ENCODE measurements at places on chromosomes 6 and 20.
A peak's percentile ranks its signal among the peaks of the same experiment; 100 is the strongest.

GRCh38 chr20:53247468-53248103 is 275.4 kb downstream of the TSHZ2 start:
- no peak for DNase-seq

DNA sequence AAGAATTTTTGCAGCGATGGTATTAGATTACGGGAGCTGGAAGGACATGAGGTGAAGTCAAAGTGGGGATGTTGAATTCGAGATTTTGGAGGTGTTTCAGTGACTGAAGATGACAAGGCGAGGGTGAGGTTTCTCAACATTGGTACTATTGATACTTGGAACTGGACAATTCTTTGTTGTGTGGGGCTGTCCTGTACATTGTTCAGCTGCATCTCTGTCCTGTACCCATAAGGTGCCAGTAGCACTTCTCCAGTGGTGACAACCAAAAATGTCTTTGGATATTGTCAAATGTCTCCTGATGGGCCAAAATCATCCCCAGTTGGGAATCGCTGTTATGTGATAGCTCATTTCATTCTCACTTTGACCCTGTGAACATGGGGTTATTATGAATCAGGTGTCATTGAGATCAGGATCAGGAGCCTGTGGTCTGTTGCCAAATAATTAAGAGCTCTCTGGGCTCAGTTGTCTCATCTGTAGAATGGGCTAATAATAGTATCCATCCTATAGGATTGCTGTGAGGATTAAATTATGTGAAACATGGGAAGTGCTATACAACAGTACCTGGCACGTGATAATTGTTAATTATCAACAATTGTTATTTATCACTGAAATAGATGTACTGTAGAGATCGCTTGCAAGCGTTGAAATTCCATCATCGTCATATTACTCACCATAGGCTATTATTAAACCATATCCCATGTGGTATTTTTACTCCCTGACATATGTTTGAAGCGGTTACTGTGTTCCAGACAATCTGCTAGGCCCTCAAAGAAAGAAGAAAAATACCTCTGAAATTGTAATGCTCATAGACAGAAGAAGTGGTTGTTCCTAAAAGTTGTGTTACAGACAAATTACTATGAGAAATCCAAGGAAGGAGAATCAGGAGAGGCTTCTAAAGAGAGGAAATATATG is 48.5 kb upstream of the TTPAL start:
- no peak for DNase-seq

GRCh38 chr20:59848182-59848581 is 85.3 kb downstream of the SYCP2 start:
- no peak for DNase-seq

- DNase-seq: peak; percentile 54
These were observed 192.0 kb downstream of the PREX1 start for GRCh38 chr20:48635791-48636267.

DNA sequence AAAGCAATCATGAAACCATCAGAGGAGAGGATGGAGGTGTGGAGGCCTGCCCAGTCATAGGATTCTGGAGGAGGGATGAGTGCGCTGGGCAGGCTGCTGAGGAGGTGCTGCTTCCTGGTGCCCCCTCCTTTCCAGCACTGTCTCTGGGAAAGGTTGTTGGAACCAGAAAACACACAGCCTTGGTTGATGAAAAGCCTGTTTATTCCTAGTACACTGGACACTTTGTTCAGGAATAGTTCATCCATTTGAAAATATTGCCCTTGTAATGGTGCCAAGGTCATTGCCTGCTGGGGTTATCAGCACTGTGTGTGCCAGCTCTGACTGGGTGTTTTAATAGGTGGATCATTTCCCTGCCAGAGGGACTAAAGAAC is 83.7 kb upstream of the ARMC2 start:
- DNase-seq: no peak

- DNase-seq: no peak
These were observed 4.4 kb upstream of the STX16 start for GRCh38 chr20:58646703-58647102.

Measured in anterior cingulate cortex (tissue), 58 donors.